ENCODE measurements at places on chromosomes 7 and 10. TPM values are rescaled to one million over a fixed set of nuclear protein-coding genes. Genes with fewer than 3 reads are reported as not detected.

GRCh38 chr7:128247640-128248194 is 6.6 kb downstream of the LEP start:
- H3K4me3 ChIP-seq = no peak overlapping the region
- H3K27me3 ChIP-seq = no peaks in the 10 kb centered on the region
- H3K27ac ChIP-seq = no peak overlapping the region
- no peak for DNase-seq

DNA sequence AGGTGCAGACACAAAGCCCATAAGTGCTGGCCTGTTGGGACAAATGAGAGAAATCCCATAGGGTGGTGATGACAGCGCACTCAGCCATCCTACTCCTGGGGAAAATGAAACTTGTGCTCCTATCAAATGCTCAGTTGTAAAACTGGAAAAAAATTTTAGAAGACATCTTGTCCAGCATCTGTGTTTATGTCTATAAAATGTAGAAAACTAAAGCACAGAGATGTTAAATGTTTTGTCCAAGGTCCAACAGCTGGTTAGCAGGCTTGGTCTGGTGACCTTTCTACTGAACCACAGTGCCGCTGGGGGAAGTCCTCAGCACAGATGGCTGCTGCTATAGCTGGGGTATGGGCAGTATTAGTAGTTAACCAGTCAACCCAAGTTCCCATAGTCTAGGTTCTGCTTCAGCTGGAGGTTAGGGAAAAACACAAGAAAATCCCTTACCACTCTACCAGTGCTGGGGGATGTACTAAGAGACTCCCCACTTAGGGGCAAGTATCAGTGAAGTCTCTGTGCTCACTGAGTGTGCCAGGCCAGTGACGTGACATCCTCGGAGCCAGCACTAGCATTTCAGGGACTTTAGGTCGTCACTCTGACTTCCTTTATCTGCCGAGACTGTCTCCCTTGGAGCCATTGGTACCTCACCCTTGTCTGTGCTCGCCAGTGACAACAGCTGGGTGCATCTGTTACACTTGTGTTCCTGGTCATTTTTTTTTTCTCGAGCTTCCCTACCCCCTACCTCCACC is 1.9 kb downstream of the TSPAN33 start:
- DNase-seq = no peak
- H3K36me3 ChIP-seq = no peaks in the 10 kb centered on the region
- peaks cover 6% of the 10 kb centered on the region for H3K4me1 ChIP-seq
- H3K4me3 ChIP-seq = no peak overlapping the region
- no peak overlapping the region for H3K27ac ChIP-seq

GRCh38 chr7:28729281-28729680 is 228.8 kb downstream of the TRIL start:
- H3K27me3 ChIP-seq = no peaks in the 10 kb centered on the region
- no peak overlapping the region for H3K4me3 ChIP-seq
- H3K36me3 ChIP-seq = no peaks in the 10 kb centered on the region
- no peak overlapping the region for H3K27ac ChIP-seq
- DNase-seq = no peak

DNA sequence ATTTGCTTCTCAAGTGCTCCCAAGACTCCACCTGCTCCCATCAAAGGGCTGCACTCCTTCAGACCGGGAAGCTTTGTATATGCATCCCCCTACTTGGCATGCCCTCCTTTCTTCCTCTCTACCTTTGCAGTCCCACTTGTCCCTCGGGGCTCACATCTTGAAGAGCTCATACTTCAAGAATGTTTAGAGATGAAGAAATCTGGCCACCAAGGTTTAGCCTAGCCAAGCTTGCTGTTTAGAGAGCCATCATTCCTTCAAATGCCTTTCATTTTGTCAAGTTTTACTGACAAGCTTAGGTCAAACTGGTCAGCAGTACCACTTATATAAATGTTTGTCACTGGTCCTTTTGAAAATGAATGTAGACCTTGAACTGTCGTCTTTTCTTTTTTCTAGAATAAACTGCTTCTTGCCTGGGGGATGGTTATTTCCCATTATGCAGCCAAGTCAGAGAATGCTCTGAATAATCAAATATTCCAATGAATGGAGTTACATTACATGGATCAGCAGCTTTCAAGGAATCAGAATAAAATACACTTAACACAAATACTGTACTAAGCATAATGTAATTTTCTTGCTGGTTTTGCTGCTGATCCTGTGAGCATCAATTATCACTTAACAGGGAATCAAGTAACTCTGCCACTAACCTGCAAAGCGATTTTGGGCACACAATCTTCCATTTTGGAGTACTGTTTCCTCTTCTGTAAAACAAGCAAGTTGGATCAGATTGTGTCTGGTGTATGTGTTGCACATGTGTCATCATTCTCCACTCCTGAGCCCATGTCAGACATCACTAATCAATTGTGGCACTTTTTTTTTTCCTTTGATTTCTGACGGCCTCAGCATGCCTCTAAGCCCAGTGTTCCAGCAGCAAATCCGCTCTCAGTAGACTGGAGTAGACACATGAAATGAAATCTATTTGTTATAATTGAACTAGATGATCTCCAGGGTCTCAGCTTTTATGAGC is 357.9 kb downstream of the PTEN start:
- H3K4me3 ChIP-seq = no peak overlapping the region
- H3K27ac ChIP-seq = no peak overlapping the region
- no peaks in the 10 kb centered on the region for H3K27me3 ChIP-seq

The SPAM1 gene
- not detected for total RNA-seq

The CTAGE6 gene
- 0.13 TPM for total RNA-seq

All from H1 (cell line).